Spleen (tissue), 13 donors: ENCODE measurements at places on chromosomes 5 and 9. TPM values are rescaled to one million over a fixed set of nuclear protein-coding genes. Genes with fewer than 3 reads are reported as not detected.

DNA sequence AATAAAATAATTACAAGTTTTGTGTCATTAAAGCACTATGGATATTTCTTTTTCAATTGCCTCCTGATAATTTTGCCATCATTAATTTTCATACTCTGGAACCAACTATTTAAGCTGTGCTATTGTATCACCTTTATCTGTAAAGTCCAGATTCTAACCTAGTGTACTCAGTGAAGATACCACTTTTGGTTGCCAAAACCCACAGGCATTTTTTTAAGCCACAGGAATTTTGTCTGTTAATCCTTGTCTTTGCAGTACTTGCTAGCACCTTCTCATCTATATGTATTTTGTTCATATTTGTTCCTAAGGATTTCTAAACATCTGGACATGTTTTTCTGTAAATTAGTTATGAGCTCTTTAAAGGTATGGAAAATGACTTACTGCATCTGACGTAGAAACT is 481.4 kb upstream of the DAB2 start:
- H3K4me3 ChIP-seq: no peak overlapping the region
- no peaks in the 10 kb centered on the region for H3K27me3 ChIP-seq
- H3K4me1 ChIP-seq: no peaks in the 10 kb centered on the region
- H3K27ac ChIP-seq: no peak overlapping the region

DNA sequence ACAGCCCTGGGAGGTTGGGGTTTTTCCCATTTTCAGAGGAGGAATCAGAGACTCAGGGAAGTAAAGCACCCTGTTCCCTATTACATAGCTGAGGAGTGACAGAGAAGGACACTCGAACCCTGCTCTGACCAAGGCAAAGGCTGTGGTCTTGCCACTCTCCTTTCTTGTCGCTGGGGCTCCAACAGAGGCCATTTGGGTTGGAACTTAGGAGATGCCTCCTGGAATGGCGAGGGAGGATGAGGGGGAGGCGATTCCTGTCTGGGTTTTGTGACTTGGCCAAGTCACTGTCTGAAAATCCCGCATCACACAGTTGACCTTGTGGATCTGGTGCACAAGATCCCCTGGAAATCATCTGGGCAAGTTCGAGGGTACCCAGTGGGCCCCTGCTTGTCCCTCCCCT is 64.0 kb upstream of the HAND1 start:
- peaks cover 3% of the 10 kb centered on the region for H3K27me3 ChIP-seq
- no peaks in the 10 kb centered on the region for H3K4me1 ChIP-seq
- DNase-seq: no peak
- no peak overlapping the region for H3K27ac ChIP-seq
- H3K4me3 ChIP-seq: no peak overlapping the region

DNA sequence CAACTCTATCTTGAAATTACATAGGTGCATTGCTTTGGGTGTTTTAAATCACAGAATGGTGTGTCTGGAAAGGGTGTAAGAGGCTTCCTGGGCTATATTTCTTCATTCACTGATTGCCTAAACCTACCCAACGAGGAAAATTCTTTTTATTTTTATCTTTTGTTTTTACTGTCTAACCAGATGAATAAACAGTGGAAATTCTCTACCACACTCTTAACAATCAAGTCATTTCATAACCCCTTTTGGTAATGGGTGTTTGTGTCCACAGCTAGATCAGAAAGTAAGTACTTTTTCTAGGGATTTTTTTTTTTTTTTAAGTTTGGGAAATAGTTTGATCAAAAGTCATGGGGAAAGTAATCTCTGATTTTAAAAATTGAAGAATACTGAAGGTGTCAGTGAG is 27.6 kb upstream of the C5orf47 start:
- H3K4me3 ChIP-seq: no peak overlapping the region
- no peaks in the 10 kb centered on the region for H3K27me3 ChIP-seq
- no peak for DNase-seq
- no peaks in the 10 kb centered on the region for H3K36me3 ChIP-seq

DNA sequence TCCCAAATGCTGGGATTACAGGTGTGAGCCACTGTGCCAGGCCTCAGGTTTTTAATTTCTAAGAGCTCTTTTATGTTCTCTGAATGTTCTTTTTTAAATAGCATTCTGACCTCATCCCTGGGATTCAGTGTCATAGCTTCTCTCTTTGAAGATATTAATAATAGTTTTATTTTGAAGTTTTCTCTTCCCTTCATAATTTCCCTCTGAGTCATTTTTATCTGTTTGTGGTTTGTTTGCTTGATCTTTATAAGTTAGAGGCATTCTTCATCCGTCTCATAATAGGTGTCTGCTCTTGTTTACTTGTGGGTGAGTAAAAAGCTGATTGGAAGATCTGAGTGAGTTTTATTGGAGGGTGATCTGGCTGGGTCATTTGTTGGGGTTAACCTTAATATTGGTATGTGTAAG is 12.5 kb upstream of the MAMDC2 start:
- H3K27ac ChIP-seq: no peak overlapping the region
- H3K36me3 ChIP-seq: no peaks in the 10 kb centered on the region
- H3K4me3 ChIP-seq: no peak overlapping the region
- no peaks in the 10 kb centered on the region for H3K27me3 ChIP-seq
- no peaks in the 10 kb centered on the region for H3K4me1 ChIP-seq
- no peak for DNase-seq

DNA sequence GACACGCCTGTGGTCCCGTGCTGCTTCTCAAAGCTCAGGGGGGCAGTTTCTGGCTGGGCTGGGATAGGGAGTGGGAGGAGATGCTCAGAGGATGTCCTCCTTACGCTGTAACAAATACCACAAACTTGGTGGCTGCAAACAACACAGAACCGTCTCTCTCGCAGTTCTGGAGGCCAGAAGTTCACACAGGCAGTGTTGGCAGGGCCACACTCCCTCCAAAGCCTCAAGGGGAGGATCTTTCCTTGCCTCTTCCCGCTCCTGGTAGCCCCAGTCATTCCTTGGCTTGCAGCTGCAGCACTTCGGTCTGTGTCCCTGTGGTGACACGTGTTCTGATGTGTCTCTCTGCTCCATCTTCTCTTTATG is 10.4 kb upstream of the ORM1 start:
- no peak overlapping the region for H3K27ac ChIP-seq
- no peaks in the 10 kb centered on the region for H3K27me3 ChIP-seq
- no peaks in the 10 kb centered on the region for H3K36me3 ChIP-seq
- DNase-seq: peak; percentile 47

GFPT2 gene
- 4.7 TPM for total RNA-seq

SLC6A19 gene
- total RNA-seq: not detected

SPATA31E1 gene
- total RNA-seq: not detected

DNA sequence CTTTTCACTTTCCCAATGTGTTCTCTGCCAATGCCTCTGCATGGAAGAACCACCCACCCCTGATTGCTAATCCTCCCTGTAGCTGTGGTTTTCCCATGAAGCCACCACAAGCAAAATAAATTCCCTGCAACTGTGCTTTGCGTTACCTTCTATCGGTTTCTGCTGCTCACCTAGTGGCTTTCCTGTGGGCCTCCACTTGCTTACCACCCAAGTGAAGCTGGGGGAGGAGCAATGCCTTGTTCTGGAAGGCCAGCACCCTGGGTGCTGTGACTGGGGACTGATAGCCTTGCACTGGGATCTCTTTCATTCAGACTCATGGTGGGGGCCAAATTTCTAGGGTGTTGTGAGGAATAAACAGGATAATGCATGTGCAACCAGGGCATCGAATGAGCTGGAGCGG is 56.3 kb upstream of the GDNF start:
- H3K36me3 ChIP-seq: no peaks in the 10 kb centered on the region
- no peak overlapping the region for H3K4me3 ChIP-seq
- H3K4me1 ChIP-seq: no peaks in the 10 kb centered on the region
- DNase-seq: no peak
- H3K27me3 ChIP-seq: no peaks in the 10 kb centered on the region

DNA sequence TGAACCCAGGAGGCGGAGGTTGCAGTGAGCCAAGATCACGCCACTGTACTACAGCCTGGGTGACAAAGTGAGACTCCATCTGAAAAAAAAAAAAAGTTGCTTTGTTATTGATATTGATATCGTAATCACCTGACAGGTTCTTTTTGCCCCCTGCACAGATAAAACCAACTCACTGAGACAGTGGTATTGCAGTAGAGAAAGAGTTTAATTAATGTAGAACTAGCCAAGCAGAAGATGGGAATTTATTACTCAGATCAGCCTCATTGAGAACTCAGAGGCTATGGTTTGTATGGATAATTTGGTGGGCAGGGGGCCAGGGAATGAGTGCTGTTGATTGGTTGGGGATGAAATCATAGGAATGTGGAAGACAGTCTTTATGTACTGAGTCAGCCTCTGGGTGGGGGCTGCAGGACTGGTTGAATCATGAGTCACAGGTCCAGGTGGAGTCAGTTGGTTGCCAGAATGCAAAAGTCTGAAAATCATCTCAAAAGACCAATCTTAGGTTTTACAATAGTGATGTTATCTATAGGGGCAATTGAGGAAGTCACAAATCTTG is 35.8 kb upstream of the MEGF10 start:
- H3K4me3 ChIP-seq: no peak overlapping the region
- H3K27me3 ChIP-seq: no peaks in the 10 kb centered on the region
- no peak overlapping the region for H3K27ac ChIP-seq
- no peaks in the 10 kb centered on the region for H3K36me3 ChIP-seq

GRCh38 chr5:165836046-165836445 is 2330.6 kb downstream of the MAT2B start:
- H3K4me3 ChIP-seq: no peak overlapping the region
- H3K36me3 ChIP-seq: no peaks in the 10 kb centered on the region
- no peak overlapping the region for H3K27ac ChIP-seq
- no peak for DNase-seq
- no peaks in the 10 kb centered on the region for H3K4me1 ChIP-seq
- H3K27me3 ChIP-seq: no peaks in the 10 kb centered on the region

SPEF2 gene
- 22.6 TPM for total RNA-seq

IGFBPL1 gene
- not detected for total RNA-seq

SPATA9 gene
- total RNA-seq: 1.4 TPM

ZNF883 gene
- total RNA-seq: 1.1 TPM

FBP1 gene
- 15.4 TPM for total RNA-seq

TRAF1 gene
- total RNA-seq: 24.2 TPM

- no peak overlapping the region for H3K27ac ChIP-seq
- DNase-seq: no peak
- H3K4me1 ChIP-seq: no peaks in the 10 kb centered on the region
- no peak overlapping the region for H3K4me3 ChIP-seq
- H3K27me3 ChIP-seq: no peaks in the 10 kb centered on the region
- H3K36me3 ChIP-seq: no peaks in the 10 kb centered on the region
Measured at GRCh38 chr5:61993295-61993927, 312.6 kb upstream of the KIF2A start.
